Sigmoid colon (tissue), 7 donors: ENCODE measurements at places on chromosomes 5 and 9. TPM values are rescaled to one million over a fixed set of nuclear protein-coding genes. Genes with fewer than 3 reads are reported as not detected.

Gene CDC25C
- total RNA-seq, result not detected

GRCh38 chr9:18393340-18394130 is 80.4 kb upstream of the ADAMTSL1 start:
- peak; percentile 79 for DNase-seq
- H3K36me3 ChIP-seq, result no peaks in the 10 kb centered on the region
- peak overlapping the region; percentile 71 for H3K27ac ChIP-seq

- H3K27ac ChIP-seq, result no peak overlapping the region
- H3K36me3 ChIP-seq, result no peaks in the 10 kb centered on the region
- peaks cover 28% of the 10 kb centered on the region for H3K27me3 ChIP-seq
- no peak overlapping the region for H3K4me3 ChIP-seq
These were observed 6.8 kb downstream of the PIP5KL1 start for GRCh38 chr9:127923771-127924170.

DNA sequence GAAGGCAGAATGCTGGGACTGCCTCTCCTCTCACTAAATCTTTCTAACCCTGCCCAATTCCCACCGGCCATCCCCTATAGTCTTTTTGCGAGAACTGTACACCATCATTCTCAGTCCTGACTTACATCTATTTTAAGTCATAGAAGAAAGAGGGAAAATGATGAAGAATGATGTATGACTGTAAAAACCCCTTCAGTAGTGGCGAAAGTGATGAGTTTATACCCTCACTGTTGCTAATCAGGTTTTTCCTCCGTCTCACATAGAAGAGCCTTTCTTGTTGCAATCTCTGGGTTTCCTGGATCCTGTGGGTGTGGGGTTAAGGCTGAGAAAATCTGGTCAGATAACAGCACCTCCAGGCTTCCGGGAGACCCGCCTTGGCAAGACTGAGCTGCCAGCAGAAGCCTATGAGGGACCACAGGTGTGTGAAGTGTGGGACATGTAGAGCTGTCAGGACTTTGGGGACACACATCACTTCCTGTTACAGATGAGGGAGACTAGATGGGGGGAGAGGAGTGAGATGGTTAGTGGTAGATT is 147.1 kb upstream of the SLC12A2 start:
- H3K4me3 ChIP-seq, result no peak overlapping the region
- no peaks in the 10 kb centered on the region for H3K36me3 ChIP-seq
- DNase-seq, result no peak

GRCh38 chr5:148844433-148845280 is 18.2 kb downstream of the ADRB2 start:
- DNase-seq, result no peak
- H3K36me3 ChIP-seq, result no peaks in the 10 kb centered on the region
- H3K27me3 ChIP-seq, result no peaks in the 10 kb centered on the region
- H3K4me1 ChIP-seq, result no peaks in the 10 kb centered on the region
- H3K4me3 ChIP-seq, result no peak overlapping the region

- no peak overlapping the region for H3K4me3 ChIP-seq
- peaks cover 17% of the 10 kb centered on the region for H3K4me1 ChIP-seq
- no peaks in the 10 kb centered on the region for H3K36me3 ChIP-seq
- DNase-seq, result no peak
- H3K27ac ChIP-seq, result no peak overlapping the region
These were observed 19.9 kb upstream of the ANGPTL2 start for GRCh38 chr9:127142291-127142690.

DNA sequence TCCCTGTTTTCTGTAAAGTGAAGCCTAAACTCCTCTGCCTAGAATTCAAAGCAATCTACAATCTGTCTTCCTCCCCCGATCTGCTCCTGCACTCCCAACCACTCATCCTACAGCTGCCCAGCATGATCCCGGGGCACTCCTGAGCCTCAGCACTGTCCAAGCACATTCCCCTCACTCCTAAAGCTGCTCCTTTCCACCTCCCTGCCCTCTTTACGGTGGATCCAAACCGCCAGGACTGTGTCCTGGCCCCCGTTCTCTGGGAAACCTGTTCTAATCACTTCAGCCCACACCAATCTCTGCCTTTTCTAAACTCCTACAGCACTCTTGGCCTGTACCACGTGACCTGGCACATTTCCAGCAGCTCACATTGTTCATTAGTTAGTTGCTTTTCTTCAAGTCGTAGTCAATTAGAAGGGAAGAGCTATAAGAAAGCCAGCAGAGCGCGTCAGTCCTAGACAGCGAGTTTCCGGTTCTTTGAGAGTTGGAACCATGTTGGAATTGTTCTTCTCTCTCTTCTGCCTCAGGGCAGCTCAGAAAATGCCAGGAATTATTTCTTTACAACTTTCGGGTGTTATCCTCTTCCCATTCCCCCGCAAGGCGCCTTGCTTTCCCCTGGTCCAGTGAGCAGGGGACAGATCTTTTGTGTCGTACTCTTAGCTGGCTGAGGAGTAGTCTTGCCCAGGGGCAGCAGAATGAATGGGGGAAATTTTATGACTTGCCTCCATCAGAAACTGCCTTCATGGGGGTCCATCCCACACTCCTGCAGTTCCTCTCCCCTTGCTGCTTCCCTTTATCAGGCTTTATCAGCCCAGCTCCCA is 60.7 kb downstream of the NRG2 start:
- H3K36me3 ChIP-seq, result no peaks in the 10 kb centered on the region
- no peak overlapping the region for H3K4me3 ChIP-seq
- no peaks in the 10 kb centered on the region for H3K27me3 ChIP-seq
- no peak for DNase-seq

GRCh38 chr9:107222020-107222522 is 61.0 kb upstream of the RAD23B start:
- H3K27ac ChIP-seq, result no peak overlapping the region
- no peak for DNase-seq
- no peaks in the 10 kb centered on the region for H3K27me3 ChIP-seq
- H3K36me3 ChIP-seq, result no peaks in the 10 kb centered on the region
